ENCODE measurements at places on chromosomes 11 and 22. TPM values are rescaled to one million over a fixed set of nuclear protein-coding genes. Genes with fewer than 3 reads are reported as not detected.

The MS4A12 gene
- not detected for total RNA-seq

The NAV2 gene
- total RNA-seq = 15.6 TPM

The PATE4 gene
- total RNA-seq = not detected

The CCDC83 gene
- total RNA-seq = not detected

The FERMT3 gene
- 55.8 TPM for total RNA-seq

The IGLL1 gene
- total RNA-seq = not detected

The FIBIN gene
- not detected for total RNA-seq

The MYRF gene
- total RNA-seq = 0.30 TPM

GRCh38 chr11:134676516-134677287, 264.7 kb upstream of the B3GAT1 start:
- DNase-seq = no peak

DNA sequence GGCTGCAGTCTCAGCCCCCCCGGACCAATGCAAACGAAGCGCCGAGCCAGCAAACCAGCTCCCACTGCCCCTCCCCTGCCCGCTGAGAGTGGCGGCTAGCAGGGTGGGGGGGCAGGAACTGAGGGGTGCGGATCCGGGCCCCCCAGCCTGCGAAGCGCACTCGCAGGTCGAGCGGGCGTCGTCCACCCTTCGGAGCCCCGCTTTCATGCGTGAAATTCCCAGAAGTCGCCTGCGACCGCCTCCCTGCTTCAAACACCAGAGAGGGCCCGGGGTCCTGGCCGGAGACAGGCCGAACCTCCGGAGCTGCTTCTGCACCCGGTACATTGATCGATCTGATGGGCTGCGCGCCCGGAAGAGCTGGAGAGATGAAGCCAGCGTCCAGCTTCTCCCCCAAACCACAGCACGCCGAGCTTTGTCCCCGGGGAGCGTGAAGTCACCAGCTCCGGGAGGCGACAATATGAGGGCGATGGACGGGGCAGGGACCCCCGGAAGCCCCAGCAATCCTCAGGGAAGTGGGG, 646 bp upstream of the PATZ1 start:
- DNase-seq = peak; percentile 27

DNA sequence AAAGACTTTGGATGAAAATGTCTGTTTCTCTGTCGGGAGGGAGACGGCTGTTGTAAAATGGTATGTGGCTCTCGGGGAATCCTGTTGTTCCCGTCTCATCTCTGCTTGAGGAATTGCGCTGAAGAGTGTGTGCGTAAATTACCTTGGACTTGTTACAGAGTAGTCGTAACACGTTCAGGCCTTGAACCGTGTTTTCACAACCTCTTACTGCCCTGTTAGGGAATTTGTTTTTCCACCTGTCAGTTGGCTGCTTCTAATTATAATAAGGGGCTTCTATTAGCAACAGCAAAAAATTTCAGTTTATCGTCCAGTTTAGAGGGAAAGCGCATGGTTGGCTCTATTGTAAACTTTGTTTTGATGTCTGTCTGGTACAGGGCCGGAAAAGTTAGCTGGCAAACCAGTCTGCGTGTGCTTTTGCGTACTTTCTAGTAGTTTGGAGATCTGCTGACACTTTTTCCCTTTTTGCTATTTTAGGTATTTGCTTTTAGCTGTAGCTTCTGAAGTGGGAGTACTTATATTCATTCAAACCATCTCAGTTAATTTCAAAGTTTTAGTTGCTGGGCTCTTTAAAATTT, 1.5 kb downstream of the HIPK3 start:
- DNase-seq = no peak

- DNase-seq = no peak
These were observed 45.2 kb downstream of the ALX4 start for GRCh38 chr11:44264761-44265160.

- DNase-seq = no peak
These were observed 99.2 kb downstream of the STIM1 start for GRCh38 chr11:3954448-3955298.

GRCh38 chr22:19591568-19591967, 67.4 kb upstream of the CLDN5 start:
- no peak for DNase-seq

DNA sequence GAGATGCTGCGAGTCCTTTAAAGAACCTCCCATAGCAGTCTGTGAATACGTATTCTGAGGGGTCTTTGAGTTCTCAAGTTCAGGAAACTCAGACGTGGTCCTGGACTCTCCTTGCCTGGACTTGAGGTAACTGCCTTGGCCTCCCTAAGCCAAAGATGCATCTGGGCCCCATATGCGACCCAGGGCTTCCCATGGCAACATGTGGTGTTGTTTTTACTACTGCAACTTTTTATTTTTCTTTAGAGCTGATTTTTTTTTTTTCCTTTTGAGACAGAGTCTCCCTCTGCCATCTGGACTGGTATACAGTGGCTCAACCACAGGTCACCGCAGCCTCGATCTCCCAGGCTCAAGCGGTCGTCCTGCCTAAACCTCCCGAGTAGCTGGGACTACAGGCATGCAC, 321.1 kb downstream of the ST3GAL4 start:
- no peak for DNase-seq

DNA sequence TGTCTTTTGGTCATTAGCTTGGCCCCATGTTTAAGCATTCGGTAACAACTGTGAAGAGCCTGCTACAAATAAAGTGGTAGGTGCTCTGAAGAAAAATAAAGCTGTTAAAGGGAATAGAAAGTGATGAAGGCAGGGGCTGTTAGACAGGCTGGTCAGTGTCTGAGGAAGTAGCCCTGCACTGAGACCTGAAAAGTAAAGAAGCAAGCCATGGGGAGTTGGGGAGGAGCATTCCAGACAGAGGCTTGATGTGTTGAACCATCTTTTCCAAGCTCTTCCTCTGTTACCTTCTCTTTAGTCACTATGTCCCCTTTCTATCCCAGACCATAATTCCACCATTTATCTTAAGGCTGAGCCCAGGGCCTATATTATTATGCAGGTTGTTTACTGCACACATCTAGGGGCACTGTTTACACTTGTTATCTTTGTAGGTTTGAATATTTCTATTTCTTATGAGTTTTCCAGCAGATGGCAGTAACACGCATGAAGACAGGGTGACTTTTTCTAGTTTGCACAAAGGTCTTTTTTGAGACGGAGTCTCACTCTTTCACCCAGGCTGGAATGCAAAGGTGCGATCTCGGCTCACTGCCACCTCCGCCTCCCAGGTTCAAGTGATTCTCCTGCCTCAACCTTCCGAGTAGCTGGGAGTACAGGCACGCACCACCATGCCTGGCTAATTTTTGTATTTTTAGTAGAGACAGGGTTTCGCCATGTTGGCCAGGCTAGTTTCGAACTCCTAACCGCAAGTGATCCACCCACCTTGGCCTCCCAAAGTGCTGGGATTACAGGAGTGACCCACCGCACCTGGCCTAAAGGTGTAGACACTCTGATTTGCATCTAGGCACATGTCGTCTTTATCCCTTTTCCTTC, 23.0 kb downstream of the ZFTA start:
- DNase-seq = no peak

DNA sequence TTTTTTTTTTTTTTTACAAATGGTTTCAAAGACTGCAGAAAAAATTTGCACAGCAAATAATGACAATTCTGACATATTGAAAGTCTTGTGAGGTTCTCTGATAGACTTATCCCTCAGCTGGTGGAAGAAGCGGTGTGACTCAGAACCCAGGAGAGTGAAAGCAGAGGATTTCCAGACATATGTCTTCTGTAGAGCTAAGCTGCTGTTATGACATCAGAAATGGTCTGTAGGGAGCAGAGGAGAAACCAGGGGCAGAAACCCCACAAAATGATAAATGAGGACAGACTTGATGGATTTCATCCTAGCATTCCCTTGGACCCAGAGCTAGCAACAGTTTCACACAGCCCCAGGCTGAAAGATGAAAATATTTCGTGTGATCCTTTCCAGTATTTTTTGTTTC, 582.6 kb downstream of the METTL15 start:
- DNase-seq = no peak

DNA sequence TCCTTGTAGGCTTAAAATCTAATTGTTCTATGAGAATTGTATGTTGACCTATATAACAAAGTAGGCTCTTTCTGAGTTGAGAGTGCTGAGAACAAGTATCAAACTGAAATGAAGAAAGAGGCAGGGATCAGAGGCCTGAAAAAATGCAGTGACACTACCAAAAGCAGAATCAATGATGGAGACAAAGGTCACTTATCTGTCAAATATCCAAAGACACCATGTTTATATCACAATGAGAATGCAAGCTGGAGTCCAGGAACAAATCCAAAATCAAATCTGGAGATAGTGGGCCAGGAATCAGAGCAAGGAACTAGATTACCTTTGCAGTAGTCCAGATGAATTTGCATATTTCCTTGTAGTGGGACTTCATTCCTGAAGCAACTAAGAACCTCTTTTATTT, 377.7 kb downstream of the DLG2 start:
- DNase-seq = no peak
